ENCODE measurements at places on chromosomes 1 and 21. TPM values are rescaled to one million over a fixed set of nuclear protein-coding genes. Genes with fewer than 3 reads are reported as not detected.

Gene NEGR1
- total RNA-seq = not detected

DNA sequence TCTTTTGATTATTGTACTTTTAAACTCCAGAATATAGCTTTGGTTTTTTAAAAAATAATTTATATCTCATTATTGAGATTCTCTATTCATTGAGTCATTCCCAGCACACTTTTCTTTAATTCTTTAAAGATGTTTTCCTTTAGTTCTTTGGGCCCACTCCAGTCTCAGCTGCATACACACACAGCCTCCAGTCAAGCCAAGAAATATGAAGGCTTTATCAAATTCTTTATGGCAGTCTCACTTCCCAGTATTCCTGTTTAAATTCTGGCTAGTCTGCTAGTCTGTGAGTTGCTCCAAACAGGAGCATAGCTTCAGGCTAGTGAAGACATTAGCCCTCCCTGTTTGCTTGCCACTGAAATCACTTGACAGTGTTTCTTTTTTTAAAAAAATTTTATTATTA, 61.2 kb downstream of the CRP start:
- no peak for DNase-seq

DNA sequence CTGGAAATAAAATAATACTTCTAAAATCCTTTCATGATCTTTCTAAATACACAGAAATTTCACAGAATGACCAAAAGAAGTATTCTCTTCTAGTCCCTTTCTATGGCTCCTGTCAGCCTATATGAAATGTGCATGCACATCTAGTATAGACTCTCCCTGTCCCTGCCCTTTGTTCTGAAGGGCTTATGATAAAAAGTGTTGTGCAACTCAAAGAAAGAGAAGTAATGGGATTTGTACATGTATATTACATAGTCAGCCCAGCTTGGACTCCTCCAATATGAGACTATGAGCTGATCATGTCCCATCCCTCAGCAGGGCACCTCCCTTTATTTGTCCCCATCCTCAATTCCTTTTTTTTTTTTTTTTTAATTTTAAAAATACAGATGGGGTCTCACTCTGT, 42.1 kb upstream of the LAX1 start:
- DNase-seq = no peak

DNA sequence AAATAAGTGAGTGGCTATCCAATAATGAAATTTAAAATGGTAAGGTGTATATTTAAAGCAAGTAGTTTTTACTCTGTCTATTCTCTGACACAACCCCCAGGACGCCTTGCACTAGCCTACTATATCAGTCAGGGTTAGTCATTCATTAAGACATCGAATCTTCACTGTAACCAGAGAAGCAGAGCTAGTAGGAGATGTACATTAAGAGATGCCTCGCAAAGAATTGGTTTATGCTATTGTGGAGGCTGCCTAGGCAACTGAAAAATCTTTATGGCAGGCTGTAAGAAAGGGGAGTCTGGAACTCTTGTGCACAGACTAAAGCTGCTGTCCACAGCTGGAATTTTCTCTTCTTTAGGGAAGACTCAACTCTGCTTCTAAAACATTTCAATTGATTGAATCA, 28.8 kb downstream of the NTNG1 start:
- no peak for DNase-seq

DNA sequence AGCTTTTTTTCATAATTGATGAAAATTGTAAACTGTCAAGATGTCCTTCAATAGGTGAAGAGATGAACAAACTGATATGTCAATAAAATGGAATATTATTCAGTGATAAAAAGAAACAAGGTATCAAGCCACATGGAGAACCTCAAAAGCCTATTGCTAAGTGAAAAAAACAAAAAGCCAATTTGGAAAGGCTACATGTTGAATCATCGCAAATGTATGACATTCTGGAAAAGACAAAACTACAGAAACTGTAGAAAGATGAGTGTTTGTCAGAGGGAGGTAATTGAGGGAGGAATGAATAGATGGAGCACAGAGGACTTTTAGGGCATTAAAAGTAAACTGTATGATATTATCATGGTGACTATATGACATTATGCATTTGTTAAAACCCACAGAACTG, 34.5 kb upstream of the USP25 start:
- no peak for DNase-seq

GRCh38 chr1:49199564-49199963, 422.9 kb upstream of the BEND5 start:
- no peak for DNase-seq
